ENCODE measurements at places on chromosomes 4 and X.

DNA sequence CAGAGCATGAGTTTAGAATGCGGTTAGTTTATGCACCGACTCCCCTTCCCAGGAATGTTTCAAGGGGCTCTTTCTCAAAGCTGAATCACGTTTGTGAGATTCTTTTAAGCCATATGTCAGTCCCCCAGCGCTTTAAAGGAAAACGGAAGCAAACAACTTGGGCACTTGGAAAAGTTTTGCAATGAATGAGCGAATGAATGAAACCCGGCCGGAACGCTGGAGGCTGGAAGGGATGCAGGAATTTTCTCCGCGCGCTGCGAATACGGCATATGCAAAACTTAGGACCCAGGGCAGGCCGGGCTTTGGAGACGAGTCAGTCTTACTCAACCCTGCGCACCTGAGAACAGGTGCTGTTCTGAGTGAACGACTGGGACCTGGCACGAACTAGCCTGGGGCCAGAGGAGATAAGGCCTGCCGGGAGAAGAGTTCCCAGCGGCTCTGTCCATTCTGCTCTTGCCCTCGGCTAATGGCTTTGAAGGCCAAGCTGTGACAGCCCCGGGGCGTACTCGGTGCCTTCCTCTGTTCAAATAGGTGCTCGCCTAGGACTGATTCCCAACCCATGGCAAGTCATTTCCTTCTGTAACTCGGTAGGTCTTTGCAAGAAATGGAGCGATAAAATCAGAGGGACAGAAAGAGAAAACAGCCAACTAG is 743 bp upstream of the NRK start:
- DNase-seq, result no peak

DNA sequence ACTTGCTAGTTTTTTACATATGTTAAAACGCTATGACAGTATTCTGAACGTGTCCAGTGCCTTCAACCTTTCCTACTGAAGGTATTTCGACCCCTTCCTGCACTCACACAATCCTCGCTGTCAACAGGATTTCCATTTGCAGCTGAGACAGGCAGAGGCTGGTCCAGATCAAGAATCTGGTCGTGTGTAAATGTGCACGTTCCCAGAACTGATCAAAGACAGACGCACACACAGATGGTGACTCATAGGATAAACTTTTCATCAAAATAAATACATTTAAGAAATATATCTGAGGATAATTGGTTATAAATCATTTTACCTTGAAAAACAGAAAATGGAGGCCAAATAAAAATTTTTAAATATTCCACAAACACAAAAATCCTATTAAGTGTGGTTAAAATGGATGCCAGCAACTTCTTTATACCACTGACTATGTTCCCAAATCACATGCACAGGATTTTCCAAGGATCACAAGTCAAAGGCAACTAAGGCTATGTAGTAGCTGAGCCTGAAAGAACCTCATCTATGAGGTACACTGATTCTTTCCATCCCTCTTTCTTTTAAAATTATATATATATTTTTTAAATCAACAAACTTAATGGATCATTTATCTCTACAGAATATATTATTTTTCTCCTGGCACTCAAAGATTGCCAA is 85.9 kb downstream of the RNF150 start:
- no peak for DNase-seq

GRCh38 chr4:88075336-88075735 is 67.9 kb downstream of the PKD2 start:
- DNase-seq, result no peak

DNA sequence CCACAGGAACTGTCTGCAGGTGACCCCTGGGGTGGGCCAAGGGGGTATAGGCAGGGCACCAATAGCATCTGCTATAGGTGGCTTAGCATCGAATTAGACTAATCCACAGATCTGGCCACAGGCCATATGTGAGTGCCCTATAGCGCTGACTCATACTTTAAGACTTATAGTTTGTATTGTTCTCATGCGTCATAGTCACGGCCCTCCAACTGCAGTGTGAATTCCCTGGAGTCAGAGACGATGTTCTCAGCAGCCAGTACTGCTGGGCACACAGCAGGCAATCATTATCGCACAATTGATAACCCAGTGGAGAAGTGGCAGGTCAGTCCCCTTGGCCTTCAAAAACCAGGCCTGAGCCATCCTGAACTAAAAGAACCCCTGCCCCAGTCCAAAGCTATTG is 58.1 kb downstream of the ADGRG2 start:
- DNase-seq, result no peak

GRCh38 chr4:112550728-112551127 is 34.7 kb upstream of the NEUROG2 start:
- no peak for DNase-seq

- no peak for DNase-seq
These were observed 288.1 kb upstream of the PCDH10 start for GRCh38 chr4:132860976-132861375.

DNA sequence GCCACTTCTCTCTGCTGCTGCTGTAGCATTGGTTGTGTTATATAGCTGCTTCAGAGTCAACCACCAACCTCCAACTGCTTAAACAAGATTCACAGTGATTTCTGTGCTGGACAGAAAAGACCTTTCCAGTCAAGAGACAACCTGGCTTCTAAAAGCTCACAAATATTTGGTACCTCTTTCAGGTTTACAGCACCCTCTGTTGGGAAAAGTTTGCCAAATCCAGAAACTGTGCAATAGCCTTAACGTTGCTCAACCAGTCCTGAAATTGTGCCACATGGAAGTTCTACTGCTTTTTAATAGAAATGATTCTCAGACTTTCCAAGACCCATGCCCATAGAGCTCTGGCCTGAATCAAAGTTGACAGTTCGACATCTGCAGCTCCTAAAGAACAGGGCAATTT is 842.1 kb upstream of the HTR2C start:
- no peak for DNase-seq

DNA sequence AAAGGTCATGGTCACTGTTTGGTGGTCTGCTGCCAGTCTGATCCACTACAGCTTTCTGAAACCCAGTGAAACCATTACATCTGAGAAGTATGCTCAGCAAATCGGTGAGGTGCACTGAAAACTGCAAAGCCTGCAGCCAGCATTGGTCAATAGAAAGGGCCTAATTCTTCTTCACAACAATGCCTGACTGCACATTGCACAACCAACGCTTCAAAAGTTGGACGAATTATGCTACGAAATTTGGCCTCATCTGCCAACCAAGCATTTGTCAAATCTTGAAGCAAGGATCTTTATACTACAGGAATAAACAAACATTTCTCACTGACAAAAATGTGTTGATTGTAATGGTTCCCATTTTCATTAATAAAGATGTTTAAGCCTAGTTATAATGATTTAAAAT is 90.4 kb downstream of the EIF4E start:
- DNase-seq, result no peak

GRCh38 chr4:181202240-181202639 is 1041.0 kb upstream of the TENM3 start:
- DNase-seq, result no peak

GRCh38 chr4:130146773-130147172 is 1050.8 kb downstream of the C4orf33 start:
- no peak for DNase-seq

- DNase-seq, result no peak
These were observed 2.0 kb downstream of the TMEM165 start for GRCh38 chr4:55397520-55398321.

- DNase-seq, result no peak
These were observed 152.7 kb downstream of the ANTXR2 start for GRCh38 chr4:79920163-79920853.

DNA sequence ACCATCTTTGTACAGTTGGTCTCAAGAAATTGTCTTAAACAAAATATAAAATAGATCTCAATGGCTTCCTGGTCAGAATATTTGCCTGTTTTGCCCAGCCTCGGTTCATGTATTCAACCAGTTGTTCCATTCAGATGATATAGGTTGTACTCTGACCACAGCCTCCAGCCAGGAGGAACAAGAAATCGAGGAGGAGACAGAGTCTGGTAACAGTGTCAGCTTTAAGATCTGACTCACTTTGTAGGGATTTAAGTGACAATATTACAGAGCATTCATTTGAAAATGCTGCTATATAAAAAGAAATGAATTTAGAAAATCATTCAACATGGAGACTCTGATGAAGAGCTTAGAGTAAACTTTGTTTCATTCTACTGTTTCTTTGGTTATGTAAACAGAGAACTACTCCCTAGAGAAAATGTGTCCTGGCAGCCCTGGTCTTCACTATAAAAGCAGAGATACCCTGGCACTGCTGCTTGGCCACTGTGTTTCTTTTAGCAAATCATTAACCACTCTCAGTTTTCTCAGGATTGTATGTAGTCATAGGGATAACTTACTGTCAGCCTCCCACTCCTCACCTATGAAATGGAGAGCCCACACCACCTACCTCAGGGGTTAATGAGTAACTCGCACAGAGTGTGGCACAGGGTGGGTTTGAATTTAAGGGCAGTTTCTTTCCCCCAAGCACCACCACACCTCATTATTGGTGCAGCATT is 53.5 kb downstream of the PAGE2 start:
- no peak for DNase-seq

- no peak for DNase-seq
These were observed 9.4 kb downstream of the ATRX start for GRCh38 chrX:77776659-77777058.

DNA sequence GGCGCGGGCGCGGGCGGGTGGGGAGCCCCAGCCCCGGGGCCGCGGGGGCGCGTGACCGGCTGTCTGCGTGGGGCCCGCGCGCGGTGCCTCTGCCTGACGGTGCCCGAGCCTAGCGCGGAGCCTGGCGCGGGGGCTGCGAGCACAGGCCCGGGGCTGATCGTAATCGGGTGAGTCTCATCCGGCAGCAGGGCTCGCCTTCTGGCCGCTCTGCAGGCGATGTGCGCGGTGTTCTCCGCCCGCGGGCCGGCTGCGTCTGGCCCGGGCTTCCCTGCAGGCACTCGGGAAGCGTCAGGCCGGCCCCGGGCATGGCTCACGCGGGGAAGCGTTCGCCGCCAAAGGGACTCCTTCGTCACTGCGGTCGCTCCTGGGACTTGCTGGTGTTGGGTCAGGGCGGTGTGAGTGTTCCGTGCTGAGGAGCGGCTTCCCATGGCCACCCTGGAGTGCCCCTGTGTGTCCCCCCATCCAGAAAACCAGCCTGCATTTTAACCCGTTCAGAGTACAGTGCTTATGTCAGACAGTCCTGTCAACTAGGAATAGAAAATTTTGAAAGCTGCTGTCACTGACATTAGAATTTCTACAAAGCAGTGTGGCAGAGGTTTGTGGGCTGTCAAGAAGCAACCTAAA is 40.6 kb downstream of the FAM149A start:
- DNase-seq, result no peak

All from stimulated activated CD8-positive, alpha-beta memory T cell treated with anti-CD3 and anti-CD28 coated beads, Interleukin-4, amount 100 ng/mL, for 4 hours (primary cell).